ENCODE measurements at places on chromosomes 6 and 20.

- no peak for DNase-seq
Observed at GRCh38 chr6:73610444-73611275, 43.1 kb downstream of the SLC17A5 start.

DNA sequence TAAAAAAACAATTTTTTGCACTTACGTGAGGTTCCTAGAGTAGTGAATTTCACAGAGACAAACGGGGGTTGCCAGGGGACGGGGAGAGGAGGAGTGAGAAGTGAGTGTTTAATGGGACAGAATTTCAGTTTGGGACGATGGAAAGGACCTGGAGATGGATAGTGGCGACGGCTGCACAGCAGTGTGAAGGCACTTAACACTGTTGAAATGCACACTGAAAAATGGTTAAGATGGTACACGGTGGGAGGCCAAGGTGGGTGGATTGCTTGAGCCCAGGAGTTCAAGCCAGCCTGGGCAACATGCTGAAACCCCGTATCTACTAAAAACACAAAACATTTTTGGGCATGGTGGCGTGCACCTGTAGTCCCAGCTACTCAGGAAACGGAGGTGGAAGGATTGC is 31.4 kb downstream of the RPP40 start:
- DNase-seq: no peak

GRCh38 chr20:12592756-12593155 is 416.0 kb upstream of the SPTLC3 start:
- no peak for DNase-seq

DNA sequence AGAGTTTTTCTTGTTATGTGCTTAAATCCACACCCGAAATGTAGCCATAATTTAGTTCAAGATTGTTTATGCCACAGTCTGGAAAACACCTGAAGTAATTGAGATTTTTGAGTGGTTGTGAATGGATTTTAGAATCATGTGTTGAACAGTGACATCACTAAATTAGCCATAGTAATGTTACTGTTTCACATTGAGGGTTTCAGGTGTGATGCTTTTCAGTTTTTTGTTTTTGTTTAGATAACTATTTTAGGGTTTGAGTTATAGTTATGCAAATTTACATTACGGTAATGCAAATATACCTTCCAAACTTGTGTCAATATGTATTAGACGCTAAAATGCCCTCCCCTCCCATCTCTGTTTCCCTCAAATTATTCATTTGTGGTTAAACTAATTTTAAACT is 22.9 kb downstream of the QKI start:
- no peak for DNase-seq

GRCh38 chr20:10619427-10619826 is 54.4 kb downstream of the JAG1 start:
- DNase-seq: no peak

GRCh38 chr6:156790711-156791319 is 13.6 kb downstream of the ARID1B start:
- DNase-seq: no peak

DNA sequence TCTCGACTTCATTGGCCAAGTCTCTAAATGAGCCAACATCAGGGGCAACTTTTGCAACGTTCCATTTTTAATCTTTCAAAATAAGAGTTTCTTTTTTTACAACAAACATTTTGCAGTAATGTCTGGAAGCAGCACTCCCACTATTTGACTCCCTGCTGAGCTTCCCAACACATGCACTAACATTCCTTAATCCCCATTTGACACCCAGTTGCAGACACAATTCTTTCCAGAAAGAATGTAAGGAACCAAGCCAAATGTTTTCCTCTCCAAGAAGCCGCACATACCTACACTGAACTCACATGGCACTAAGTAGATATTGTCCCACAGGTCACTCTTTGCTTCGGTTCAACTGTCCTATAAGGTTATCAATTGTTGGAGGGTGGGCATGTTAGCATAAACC is 165.6 kb downstream of the GRM1 start:
- DNase-seq: no peak

DNA sequence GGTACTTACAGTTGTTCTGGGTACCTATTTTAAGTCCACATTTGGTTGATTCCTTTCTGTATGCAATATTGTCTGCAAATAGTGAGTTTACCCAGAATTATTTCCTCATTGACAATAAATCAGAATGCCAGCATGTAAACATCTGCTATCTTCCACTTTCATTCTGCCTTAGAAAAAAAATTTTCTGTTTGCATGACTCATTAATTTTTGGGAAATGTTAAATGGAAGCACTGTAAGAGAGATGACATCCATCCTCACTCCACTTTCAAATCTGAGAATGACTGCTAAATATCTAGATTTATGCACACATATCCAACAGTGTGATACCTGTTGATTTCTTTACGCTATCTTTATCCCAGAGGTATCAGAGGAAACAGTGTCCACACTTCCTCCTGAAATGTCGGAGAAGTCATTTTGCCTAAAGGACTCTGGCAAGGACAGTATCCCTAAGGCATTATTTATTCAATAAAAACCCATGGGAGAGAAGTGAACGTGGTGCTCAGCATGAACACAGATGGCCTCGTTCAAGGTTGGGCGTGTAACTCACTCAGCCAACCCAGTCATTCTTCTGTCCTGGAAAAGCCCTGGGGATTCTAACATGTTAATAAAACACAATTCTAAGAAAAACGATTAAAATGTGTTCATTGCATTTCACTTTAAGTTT is 780.9 kb downstream of the QKI start:
- no peak for DNase-seq

DNA sequence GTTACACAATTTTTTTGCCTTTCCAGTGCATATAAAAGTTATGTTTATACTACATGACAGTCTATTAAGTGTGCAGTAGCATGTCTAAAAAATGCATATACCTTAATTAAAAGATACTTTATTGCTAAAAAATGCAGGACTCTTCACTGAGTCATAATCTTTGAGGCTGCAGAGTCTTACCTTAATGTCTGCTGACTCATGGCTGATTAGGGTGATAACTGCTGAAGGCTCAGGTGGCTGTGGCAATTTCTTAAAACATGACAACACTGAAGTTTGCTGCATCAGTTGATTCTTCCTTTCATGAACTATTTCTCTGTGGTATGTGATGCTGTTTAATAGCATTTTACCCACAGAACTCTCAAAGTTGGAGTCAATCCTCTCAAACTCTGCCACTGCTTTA is 19.1 kb downstream of the ZSCAN23 start:
- no peak for DNase-seq

- DNase-seq: peak; percentile 13
Observed at GRCh38 chr6:30102414-30102969, 10.4 kb downstream of the TRIM31 start.

- DNase-seq: peak; percentile 7
Observed at GRCh38 chr20:64110411-64111068, 3.2 kb upstream of the NPBWR2 start.

GRCh38 chr6:159134701-159135364 is 34.4 kb upstream of the FNDC1 start:
- peak; percentile 85 for DNase-seq

DNA sequence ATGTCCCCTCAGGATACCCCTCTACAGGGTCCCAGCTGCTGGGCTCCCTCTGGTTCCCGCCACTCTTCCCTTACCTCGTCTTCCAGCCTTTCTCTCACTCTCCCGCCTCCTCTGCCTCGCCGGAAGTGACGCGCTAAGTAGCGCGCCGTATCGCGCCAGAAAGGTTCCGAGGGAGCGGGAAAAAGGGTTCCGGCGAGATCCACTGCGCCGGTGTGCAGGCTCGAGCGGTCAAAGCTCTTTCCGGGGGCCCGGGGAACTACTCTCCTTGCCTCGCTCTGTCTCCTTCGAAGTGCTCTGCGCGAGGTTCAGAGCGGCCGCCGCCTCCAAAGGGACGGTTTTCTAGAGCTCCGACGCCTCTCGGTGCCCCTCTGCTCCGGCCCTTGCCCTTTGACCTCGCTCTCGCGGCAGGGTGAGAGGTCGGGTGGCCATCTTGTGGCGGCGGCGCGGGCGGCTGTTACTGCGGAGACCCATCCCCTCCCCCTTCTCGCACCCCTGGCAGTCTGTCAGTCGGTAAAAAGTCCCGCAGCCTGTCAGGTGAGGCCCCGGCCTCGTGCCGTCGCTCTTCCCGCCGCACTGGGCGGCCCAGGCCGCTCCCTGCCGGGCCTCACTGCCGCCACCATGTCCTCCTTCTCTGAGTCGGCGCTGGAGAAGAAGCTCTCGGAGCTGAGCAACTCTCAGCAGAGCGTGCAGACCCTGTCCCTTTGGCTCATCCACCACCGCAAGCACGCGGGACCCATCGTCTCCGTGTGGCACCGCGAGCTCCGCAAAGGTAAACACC is at the start of the genes RPRD1B and TTI1:
TSS of gene RPRD1B (plus strand) at position 417 of the 778 bp plus-strand sequence. CDS start at position 619, 202 bp downstream.
TSS of gene TTI1 (minus strand) at position 127 of the 778 bp plus-strand sequence. CDS start 19,640 bp downstream, outside the sequence.
- peak; percentile 94 for DNase-seq

DNA sequence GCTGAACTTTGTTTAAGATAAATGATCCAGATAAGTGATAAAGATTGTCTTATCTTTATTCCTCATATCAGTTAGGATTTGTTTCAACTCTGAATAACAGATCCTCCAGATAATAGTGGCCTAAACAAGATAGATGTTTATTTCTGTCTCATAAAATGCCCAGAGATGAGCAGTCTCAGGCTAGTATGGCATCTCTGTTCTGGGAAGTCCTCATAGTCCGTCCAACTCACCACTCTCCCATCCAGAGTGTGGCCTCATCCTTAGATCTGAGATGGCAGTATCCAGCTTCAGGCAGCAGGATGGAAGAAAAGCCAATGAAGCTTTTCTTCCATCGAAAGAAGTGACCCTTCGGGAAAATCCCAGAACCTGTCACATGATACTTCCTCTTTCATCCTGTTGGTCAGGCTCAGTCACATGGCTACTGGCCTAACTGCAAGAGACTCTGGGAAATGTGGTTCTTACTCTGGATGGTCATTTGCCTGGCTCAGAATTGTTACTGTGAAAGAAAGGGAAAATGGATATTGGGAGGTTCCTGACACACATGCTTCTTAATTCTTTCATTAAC is 29.4 kb upstream of the TAGAP start:
- no peak for DNase-seq

DNA sequence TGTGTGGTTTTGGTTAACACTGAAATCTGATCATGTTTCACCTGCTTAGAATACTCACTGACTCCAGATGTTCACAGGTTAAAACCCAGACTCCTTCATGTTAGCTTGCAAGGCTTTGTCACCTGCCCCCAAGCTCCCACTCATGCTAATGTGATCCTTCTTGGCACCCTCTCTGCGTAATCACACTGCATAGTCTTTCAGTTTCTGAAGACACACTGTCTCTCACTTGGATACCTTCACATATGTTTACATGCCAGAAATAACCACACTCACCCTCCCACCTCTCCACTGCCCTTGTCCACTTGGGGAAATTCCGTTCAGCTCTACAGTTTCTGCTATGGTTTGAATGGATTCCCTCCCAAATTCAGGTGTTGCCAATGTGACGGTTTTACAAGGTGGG is 234.7 kb upstream of the SASH1 start:
- no peak for DNase-seq

GRCh38 chr6:111119571-111120329 is 32.4 kb downstream of the SLC16A10 start:
- DNase-seq: no peak

GRCh38 chr6:148727104-148727503 is 19.7 kb upstream of the UST start:
- no peak for DNase-seq

Measured in activated CD4-positive, alpha-beta memory T cell treated with anti-CD3 and anti-CD28 coated beads for 36 hours (primary cell).